IPS DF 19.7 (cell line): ENCODE measurements at places on chromosomes 4 and X.

DNA sequence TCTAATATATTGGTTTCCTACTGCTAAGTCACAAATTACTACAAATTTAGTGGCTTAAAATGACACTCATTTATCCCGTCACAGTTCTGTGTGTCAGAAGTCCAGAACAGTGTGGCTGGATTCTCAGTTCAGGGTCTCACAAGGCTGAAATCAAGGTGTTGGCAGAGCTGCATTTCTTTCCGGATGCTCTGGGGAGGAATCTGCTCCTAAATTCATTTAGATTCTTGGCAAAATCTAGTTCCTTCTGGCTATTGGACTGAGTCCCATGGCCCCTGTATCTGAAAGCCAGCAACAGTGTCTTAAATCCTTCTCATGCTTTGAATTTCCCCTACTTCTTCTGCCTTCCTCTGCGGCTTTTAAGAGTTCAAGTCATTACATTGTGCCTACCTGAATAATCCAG lies 103.1 kb upstream of the BMP3 start:
- DNase-seq, result no peak

GRCh38 chr4:7890635-7891393 lies 48.8 kb downstream of the AFAP1 start:
- no peak for DNase-seq

DNA sequence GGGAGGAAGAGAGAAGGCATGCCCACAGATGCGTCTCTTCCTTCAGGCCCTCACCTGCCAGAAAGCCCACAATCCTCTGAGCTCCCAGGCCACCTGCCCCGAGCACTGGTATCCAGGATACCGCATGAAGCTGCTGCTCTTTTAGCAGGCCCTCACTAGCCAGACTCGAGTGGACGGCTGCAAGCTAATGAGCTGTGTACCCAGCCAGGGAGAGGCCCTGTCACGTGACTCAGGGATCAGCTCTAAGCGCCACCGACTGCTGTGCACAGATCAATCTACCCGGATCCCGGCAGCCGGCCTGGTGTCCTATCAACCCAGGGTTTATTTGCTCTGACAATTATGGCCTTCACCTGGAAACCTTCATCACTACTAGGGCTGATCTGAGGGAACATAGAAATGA lies 39.0 kb downstream of the BCOR start:
- no peak for DNase-seq

- DNase-seq, result no peak
Observed at GRCh38 chr4:113657586-113658233, 103.8 kb downstream of the CAMK2D start.

- DNase-seq, result no peak
Observed at GRCh38 chr4:113591982-113592381, 169.6 kb downstream of the CAMK2D start.

DNA sequence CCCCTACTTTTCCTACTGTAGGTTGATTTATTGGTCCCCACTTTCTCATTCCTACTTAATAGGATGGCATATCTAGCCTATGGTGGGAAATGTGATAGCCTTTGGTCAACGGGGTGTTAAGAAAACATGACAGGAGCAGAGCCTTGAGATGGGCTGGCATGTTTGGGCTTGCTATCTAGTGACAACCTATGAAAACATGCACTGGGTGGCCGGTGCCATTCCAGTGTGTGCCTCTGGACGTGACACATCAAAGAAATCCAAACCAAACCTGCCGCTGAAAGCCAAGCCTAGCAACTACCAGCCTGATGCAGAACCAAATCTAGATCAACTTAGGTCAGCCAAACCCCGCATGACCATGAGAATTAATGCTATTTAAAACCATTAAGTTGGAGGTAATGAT lies 317.6 kb downstream of the DMD start:
- no peak for DNase-seq

DNA sequence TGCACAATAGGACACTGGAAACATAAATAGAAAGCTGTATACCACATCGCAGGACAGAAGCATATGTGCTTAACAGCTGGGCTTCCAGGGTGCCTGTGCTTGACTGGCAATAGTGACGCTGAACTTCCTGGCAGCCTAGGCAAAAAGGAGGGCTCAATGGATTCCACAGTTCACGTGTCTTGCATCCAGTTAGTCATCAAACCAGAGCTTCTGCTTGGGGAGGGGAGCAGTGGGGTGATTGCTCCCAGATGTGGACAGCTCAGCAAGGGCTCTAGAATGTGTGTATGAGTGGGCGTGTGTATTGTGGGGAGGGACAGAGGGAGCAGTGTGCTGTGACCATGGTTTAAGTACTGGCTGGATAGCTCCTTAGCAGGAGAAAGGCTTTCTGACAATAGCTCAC lies 2.3 kb downstream of the PRRG3 start:
- no peak for DNase-seq

DNA sequence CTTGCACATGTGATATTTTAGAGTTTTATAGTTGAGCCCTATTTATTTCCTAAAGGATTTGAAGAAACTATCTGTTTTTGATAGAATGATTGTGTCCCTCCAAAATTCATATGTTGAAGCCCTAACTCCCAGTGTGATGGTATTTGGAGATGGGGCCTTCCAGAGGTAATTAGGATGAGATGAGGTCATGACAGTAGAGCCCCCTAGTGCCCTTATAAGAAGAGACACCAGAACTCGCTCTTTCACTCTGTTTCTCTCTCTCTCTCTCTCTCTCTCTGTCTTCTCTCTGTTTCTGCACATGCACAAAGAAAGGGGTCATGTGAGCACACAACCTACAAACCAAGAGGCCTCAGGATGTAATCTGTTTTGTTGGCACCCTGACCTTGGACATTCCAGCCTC lies 921.9 kb upstream of the DIAPH2 start:
- no peak for DNase-seq

DNA sequence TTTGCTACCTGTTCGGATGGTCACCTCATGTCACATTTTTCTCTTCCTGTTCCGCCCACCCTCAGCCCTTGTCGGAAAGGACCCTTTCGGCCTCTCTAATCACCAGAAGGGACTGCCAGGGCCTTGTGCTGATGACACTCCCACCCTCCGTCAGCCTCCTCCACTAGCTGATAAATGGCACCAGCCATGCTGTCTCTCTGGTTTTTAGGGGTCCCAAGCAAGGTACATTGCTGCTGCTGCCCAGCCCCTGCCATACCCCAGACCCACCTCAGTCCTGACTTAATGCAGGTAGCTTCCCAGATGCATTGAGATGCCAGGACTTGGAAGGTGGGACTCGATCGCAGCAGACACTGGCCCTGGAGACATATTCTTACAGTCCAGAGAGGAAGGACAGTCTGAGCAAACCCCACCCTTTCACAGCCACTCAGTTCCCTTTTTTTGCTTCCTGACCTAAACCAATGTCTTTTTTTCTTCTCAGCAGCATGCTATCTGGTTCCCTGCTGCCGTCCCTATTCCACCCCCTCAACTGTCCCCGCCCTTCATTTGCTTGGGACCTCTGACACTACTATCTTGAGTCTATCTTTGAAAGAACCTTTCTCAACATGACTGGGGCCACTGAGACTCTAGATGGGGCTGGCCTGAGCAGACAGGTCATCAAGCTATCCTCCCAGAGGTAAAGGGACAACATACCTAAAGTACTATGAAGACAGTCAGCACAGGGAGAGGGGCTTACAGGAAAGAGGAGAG lies at the start of gene BTK:
BTK (minus strand) TSS at position 397 of the 747 bp plus-strand sequence. CDS start 10,907 bp downstream, outside the sequence.
- no peak for DNase-seq

DNA sequence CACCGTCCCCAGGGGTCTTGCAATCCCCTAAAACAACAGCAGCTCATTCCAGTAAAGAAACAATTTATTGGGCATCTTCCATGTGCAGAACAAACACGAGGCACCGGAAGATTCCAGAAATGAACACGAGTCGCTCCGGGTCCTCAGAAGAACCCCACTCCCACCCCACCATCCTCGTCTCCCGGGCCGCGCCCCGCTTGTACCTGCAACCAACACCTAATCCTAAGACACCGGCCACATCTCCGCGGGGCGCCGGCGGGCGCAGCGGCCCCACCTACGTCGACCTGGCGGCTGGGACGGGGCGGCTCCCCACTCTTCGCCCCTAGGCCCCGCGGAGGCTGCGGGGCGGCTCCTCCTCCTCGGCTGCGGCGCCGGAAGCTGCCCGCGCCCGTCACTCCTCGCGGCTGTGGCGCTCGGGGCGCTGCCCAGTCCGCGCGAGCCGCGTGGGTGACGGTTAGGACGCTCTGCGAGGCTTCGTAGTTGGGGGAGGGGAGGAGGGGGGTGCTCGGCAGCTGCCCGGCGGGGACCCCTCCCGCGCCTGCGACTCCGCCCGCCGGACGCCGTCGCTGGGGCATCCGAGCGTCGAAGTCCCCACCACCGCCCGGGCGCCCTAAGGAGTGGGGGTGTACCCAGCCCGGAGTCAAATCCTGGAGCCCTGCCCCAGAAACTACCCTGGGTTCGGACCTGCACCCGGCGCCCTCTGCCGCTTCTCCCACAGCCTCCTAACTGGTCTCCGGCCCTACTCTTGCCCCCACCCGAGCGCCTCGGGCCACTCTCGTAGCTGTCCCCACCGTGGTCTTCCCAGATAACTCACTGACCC lies at the start of gene CCDC158:
CCDC158 (minus strand) TSS at position 380 of the 820 bp plus-strand sequence. CDS start 17,934 bp downstream, outside the sequence.
- no peak for DNase-seq

- no peak for DNase-seq
Observed at GRCh38 chr4:99714179-99714578, 56.6 kb upstream of the C4orf54 start.

DNA sequence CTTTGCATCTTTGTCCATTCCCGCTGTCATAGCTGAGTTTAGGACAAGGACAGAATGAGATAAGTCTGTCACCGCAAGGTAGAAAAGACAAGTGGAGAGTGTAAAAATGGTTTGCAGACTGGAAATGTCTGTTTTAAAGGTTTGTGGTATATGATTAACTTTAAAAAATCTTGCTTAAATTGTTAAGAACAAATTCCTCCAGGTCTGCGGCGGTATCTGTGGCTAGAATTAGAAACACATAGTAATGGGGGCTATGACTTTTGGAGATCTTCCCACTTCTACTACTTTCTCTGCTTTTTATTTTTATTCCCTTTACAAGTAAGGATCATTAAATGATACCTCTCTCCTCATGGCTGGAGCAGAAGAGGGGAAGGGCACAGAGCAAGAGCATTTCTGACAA lies 92.2 kb downstream of the MID1IP1 start:
- DNase-seq, result no peak

DNA sequence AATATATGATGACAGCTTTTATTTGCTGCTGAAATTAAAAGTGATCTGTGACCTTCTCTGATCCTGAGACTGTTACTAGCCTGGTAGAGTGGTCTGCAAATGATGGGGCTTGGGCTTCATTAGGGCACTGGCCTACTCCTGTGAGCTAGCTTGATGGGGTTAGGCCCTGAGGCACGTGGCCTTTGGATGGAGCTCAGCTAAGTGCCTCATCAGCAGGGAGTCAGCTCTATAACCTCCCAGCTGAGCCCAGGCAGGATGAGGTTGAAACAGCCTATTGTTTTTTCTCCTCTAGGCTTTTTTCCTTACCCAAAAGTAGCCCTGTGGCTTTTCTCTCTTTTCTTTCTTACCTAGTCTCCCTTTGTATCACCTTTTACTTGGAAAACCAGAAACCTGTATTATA lies 92.2 kb downstream of the AFF2 start:
- no peak for DNase-seq

DNA sequence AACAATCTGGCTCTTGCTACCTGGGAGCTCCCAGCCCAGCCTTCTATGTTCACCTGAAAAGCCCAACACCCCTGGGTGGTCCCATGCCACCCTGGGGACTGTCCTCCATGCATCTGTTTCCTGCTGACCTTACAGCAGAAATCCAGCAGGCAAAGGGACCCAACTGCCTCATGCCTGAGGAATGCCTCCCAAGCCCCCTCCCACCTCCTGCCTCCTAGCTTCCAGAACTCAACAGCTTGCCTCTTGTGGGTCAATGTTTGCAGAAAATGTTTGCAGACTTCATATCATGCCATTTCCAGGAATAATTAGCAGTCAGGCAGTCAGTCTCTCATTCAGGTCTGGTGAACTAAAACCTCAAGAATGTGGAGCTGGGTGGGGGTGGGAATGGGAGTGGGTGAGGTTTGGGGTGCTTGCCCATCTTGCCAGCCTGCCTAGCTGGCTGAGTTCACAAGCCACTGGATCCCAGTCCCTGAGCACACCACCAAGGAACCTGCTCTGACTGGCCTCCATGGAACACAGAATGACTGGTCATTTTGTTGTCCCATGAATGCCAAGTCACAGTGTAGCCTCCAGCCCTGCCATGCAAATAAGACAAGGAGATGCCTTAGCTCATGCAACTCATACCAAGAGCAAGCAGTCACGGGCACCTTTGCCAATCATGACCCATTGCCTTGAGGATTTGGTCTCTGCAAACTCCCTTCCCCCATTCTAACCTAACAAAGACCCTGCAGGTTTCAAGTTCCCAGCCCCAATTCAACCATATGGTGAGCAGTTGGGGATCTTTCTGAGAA lies 12.1 kb upstream of the PLAC1 start:
- DNase-seq, result no peak

DNA sequence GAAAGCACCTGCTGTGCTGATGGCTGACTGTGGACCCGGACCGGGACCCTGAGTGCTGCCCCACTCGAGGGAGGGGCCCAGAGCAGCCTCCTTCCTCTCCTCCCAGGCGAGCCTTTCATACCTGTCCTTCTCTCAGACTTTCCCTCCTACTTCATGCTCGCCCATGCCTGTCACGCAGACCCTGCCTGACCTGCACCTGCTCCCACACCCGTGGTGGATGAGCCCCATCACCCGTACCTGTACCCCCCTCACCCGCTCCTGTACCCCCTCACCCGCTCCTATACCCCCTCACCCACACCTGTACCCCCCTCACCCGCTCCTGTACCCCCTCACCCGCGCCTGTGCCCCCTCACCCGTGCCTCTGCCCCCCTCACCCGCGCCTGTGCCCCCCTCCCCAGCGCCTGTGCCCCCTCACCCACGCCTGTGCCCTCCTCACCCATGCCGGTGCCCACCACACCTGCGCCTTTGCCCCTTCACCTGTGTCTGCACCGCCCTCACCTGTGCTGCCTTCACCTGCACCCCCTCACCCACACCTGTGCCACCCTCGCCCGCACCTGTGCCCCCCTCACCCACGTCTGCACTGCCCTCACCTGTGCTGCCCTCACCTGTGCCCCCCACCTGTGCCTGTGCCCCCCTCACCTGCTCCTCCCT lies 5.8 kb downstream of the MAEA start:
- no peak for DNase-seq

DNA sequence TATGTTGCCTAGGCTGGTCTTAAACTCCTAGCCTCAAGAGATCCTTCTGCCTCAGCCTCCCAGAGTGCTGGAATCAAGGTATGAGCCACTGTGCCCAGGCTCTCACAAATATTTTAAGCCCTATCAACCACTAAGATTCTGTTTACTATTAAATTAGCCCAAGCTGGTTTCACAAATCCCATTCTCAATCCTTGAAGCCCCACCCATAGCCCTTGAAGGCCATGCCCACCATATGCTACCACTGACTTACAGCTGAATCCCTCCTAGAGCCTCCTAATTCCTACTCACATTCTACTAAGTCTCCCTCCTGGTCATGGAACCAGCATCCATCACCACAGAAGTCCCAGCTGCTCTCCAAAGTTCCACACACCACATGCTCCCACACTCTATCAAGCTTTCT lies 9.7 kb downstream of the GRIPAP1 start:
- no peak for DNase-seq
